NCI-H774 (cell line): ENCODE measurements at places on chromosomes 6 and 20.

DNA sequence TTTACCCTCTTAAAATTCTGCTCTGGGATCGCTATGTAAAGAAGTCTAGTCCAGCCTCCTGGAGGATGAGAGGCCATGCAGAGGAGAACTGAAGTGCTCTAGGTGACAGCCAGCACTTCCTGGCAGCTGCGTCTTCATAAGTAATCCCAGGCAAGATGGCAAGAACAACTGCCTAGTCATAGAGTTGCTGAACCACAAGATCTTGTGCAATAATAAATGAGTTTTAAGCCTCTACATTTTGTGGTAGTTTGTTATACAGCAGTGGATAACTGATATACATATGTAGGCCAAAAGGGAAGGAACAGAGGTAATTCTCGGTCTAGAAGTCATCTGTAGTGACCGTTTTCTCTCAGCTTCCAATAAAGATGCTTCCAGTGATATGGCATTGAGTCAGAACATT lies 103.8 kb upstream of the FLRT3 start:
- no peak for DNase-seq

DNA sequence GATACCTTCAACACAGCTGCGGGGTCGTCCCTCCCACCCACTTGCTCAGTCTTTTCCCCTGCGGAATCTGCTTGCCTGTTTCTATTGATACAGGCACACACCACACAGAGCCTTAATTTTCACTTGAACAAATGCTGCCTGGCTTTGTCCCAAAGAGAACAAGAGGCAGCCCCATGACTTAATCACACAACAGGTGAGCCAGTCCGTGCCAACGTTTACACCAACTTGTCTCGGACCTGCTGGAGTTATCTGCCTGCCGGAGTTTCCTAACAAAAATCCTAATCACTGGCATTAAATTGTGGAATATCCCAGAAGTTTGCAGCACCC lies 186.8 kb upstream of the RREB1 start:
- DNase-seq, result peak; percentile 54

DNA sequence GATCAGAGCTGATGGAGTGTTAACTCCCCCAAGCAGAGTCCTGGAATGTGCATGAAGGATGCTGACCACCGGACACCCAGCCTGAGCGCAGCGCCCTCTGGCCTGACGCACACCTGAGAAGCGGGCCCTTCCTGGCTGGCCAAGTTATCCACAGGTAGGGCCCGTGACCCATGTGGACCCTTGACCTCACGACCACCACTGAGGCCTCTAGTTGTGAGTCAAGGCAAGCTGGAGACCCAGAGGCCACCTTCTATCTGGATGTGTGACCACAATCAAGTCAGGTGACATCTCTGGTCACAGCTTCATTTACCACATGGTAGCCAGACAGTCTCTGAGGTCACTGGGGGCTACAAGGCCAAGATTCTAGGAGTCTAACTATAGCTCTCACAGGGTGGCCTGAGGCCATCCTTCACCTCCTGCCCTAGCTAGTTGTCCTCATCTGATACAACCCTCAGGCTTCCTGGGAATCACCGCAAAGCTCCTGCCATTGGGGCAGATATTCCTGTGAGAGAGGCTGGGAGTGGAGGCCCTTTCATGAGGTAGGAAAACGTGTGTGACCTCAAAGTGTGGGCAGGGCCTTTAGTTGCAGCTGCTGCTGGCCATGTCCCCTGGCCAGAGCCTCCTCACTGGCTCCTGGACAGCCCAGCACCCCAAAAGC lies 53.1 kb downstream of the DSTN start:
- no peak for DNase-seq

DNA sequence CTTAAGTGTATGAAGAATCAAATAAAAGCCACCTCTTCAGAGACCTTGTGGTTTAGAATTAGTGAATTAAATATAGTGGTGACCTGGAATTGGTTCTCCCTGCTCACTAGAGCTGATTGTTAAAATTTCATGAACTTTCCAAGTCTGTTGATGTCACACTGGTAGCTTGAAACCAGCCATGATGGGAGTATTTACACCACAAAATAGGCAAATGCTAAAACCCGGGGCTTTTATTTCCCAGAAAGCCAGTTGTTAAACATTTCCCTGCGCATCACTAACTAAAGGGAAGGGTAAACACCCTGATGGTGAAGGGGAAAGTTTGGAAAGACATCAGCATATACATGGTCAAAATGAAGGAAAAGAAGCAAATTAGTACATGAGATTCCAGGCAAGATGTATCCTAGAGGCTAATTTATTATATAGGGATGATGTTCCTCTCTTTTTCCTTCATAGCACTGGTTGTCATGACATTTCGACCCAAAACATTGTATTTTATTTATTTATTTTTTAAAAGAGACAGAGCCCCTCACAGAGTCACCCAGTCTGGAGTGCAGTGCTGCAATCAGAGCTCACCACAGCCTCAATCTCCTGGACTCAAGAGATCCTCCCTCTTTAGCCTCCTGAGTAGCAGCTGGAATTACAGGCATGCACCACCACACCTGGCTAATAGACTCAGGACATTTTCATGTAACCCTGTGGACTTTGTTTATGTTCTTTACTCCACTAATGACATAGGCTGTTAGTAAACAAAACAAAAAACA lies 123.2 kb downstream of the RIN2 start:
- DNase-seq, result no peak

GRCh38 chr6:118679327-118679901 lies 28.0 kb upstream of the CEP85L start:
- DNase-seq, result no peak

- no peak for DNase-seq
Measured at GRCh38 chr6:104633125-104633524, 226.6 kb downstream of the HACE1 start.

- no peak for DNase-seq
Measured at GRCh38 chr20:43185901-43186300, 3.8 kb downstream of the PTPRT start.

DNA sequence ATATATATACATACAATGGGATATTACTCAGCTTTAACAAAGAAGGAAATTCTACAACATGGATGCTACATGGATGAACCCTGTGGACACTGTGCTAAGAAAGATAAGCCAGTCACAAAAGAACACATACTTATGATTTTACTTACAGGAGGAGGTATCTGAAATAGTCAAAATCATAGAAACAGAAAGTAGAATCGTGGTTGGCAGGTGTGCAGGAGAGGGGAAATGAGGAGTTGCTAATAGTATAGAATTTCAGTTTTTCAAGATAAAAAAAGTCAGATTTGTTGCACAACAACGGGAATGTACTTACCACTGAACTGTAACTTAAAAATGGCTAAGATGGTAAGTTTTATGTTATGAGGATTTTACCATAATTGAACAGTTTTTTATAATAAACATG lies 706.3 kb downstream of the TFAP2A start:
- DNase-seq, result no peak

- no peak for DNase-seq
Measured at GRCh38 chr20:64055396-64055892, 6.0 kb upstream of the SOX18 start.

GRCh38 chr6:6728169-6728941 lies 139.8 kb downstream of the LY86 start:
- no peak for DNase-seq

GRCh38 chr6:108009894-108010293 lies 51.9 kb upstream of the SEC63 start:
- DNase-seq, result no peak

DNA sequence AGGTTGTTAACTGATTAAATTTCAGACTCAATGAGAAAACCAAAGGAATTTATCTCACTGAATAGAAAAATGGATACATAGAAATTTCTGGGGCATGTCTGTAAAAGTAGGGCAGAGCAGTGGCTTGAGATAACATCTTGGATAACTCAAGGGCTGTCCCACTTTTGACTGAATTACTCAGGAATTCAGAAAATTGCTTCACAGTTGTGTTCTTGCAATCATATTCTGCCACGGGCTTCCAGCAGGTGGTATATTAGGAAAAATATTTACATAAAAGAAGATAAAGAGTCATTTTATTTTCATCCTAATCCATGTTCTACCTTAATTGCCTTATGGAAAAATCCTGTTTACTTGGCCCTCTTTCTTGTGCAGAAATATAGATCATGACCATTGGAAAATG lies 156.4 kb upstream of the AKIRIN2 start:
- DNase-seq, result no peak

DNA sequence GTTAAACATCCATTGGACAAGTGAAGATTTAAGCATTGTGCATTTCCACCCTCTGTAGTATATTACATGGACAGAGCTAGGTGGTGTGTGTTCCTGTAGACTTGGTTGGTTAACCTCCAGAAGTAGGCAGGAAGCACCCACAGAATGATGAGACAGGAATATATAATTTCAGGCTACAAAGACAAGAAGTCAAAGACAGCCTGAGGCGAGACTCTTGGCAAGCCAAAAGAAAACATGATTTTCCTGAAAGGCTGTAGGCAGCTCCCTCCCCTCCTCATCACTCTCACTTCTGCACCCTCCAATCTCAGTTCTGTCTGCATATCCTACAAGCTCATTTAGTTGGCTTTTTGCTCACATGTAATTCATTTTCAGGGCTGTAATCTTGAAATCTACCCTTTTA lies 110.0 kb upstream of the SLC35B3 start:
- no peak for DNase-seq

DNA sequence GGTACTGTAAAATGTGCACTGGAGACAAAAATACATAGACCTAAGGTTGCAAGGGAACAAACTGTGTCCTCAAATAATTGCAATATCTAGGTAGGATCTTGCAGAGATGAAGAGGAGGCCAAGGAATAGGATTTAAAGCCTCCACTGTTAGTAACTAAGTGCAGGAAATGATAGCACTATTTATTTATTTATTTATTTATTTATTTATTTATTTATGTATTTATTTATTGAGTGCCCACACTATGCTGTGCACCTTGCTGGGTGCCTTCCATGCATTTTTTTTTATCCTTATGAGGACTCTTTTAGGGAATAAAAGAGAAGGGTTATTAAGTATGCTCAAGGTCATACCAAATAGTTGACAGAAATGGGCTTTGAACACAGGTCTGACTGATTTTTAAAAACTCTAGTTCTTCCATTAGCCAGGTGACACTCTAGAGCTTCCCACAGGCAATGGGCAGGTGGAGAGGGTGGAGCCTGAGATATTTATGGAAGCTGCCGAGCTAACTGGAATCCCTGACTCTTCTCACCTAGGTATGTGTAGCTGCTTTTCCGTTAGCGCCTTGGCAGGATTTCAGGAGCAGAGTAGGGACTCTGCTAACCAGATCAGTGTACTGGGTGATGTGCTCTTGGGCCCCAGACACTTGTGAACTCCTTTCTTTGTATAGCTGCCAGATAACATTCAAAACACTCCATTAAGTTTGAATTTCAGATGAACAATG lies 12.8 kb upstream of the NUP153 start:
- DNase-seq, result peak; percentile 9

DNA sequence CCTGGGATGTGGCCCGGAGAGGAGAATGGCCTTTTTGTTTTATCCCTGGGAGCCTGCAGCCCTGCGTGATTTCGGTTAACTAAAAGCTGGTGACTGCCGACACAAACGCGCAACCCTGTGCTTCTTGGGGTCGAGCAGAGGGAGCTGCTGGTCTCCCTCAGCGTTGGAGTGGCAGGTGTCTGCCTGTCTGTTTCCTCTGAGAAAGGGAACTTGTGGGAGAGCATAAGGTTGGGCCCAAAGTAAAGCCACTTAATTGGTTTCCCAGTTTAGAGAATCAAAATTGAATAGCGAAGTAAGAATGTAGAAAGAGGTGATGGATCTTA lies 500 bp downstream of the LTV1 start:
- no peak for DNase-seq

GRCh38 chr6:72739368-72739779 lies 117.5 kb downstream of the KCNQ5 start:
- no peak for DNase-seq

DNA sequence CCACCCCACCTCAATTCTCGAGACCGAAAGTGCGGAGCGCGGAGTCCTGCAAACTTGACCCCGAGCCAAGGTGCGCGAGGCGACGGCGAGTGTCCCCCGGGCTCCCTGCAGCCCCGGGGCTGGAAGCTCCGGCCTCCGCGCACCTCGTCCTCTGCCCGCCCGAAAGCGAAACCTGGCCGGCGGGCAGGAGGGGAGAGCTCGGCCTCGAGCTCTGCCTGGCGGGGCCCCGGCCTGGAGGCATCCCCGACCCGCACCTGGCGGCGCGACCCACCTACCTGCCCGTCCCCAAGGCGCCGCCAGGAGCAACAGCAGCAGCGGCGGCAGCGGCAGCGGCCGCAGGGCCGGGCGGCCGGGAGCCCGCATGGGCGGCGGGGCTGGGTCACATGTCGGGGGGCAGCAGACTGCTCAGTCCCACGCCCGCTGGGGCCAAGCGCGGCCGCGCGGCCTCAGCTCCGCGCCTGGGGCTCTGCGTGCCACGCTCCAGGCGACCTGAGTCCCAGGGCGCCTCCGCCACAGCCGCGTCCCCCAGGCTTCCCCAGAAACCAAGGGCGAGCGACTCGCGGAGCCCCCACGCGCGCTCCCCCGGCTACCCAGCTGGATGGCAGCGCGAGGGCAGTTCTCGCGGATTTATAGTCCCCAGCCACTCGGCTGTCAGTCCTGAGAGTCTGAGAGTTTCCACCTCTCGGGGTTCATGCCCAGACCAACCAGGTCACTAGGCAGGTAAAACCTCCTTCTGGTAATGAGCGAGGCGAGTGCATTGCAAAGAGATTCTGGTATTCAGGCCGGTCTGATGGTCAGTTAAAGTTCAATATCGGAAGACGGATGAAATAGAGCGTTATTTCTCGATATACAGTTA lies at the start of gene IL20RA:
Gene IL20RA, minus strand, starts transcription at position 600 of the 856 bp plus-strand sequence. Its CDS starts 237 bp downstream, at position 363.
- DNase-seq, result peak; percentile 52

- DNase-seq, result peak; percentile 59
Measured at GRCh38 chr6:147131532-147132128, 72.6 kb upstream of the STXBP5 start.

DNA sequence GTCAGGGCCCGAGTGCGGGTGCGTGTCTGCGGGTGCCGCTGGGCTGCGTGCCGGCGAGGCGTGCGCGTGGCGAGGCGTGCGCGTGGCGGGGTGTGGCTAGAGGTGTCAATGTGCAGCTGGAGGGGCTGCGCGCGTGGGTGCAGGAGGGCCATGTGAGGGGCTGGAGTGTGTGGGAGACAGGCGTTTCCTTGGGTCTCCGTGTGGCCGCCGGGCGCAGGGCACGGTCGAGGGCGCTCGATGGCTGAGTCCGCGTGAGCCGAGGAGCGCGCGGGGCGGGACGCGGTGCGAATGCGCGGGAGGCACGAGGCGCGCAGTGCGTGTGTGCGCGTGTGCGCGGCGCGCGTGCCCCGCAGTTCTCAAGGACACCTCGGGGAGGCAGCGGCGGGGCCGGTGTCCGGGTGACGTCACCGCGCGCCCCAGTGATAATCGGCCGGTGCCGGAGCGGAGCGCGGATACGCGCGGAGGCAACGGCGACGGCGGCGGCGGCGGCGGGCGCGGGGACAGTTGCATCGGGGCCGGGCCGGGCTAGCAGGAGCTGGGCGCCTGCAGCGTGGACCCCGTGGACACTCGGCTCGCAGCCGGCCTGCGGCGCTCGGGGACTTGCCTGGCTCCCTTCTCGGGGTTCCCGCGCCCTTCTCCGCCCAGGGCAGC lies 38.7 kb downstream of the YTHDF1 start:
- DNase-seq, result no peak

- DNase-seq, result no peak
Measured at GRCh38 chr6:133631421-133631820, 257.5 kb upstream of the TCF21 start.

DNA sequence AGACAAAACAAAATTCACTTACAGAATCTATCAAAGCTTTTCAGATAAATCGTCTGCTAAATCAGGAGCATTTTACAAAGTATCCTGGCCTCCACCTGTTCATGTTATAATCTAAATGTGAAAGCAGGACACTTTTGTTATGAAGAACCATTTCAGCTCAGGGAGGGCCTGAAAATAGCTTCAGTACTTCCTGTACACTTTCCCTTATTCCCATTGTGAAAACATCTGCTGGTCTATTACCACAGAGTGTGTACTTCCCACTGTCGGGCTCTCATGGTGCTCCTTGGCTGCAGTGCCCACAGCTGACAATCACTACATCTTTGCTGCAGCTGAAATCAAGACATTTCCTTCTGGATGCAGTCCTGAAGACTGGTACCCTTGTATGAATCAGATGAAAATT lies 128.1 kb downstream of the OPRM1 start:
- DNase-seq, result peak; percentile 45
